ENCODE measurements at places on chromosomes 3 and 15.

GRCh38 chr3:56456117-56456516 is 12.2 kb downstream of the ERC2 start:
- no peak for DNase-seq

DNA sequence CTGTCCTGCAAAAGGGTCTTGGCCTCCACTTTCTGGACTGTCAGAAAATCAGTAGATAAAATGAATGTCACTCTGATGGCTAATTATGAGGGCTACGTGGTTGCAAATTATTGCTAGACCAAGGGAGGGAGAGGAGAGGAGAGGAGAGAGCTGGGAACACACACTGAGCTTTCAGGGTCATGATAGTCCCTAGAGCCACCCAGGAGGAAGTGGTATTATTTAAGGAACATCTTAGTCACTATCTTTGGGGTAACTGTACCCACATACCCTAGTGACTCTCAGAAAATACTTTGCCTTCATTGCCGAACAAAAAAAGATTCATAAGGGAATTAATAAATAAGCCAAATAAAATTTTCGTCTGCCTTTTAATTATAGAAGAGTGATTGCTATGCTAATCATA is 642.3 kb upstream of the CFAP20DC start:
- no peak for DNase-seq

DNA sequence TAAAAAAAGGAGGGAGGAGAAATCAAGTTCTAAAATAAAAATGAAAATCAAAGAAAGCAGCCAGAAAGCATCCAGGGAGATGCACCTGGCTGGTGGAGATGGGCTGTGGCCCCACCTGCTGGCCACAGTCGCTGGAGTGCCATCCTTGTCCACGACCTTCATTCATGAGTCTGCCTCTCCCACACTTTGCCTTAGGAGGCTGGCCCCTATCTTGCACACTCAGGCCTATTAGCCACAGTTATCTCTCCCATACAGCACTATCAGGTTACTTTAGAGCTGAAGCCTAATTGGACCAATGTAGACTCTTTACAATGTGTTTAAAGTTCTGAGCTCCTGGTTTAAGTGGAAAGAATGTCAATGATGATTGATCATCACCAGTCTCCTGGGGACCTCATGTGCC is 392.0 kb upstream of the RORA start:
- DNase-seq = no peak

- no peak for DNase-seq
Measured at GRCh38 chr15:31412824-31413223, 86.2 kb downstream of the KLF13 start.

DNA sequence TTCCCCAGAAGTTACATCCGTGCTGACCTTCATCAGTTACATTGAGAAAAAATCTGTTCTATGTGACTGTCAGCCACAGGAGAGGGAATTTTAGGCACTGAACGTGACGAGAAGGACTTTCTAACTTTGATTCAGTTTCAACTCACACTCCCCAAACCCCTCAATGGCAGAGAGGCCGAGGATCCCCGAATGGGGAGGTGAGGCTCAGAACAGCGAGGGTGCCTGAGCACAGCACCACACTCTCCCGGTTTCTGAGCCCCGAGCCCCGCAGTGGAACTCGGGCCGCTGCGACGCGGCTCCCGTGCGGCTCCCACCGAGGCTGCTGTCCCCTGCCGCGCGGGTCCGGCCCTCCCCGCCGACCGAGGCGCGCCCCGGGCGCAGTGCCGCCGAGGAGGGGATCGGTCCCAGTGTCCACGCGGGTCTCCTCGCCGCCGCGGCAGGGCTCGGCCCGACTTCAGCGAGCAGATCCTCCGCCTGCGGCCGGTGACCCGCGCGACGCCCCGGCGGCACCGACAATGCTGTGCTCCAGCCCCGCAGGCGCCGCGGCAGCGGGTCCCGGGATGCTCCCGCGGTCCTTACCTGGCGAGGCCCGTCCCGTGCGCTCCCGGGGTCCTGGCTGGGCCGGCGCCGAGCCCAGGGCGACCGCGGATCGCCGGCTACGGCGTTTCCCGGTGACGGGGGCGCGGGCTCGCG is 439 bp downstream of the CTXND1 start:
- no peak for DNase-seq

All from fibroblast of skin of left biceps (primary cell).